ENCODE measurements at places on chromosomes 7 and 10. TPM values are rescaled to one million over a fixed set of nuclear protein-coding genes. Genes with fewer than 3 reads are reported as not detected.

DNA sequence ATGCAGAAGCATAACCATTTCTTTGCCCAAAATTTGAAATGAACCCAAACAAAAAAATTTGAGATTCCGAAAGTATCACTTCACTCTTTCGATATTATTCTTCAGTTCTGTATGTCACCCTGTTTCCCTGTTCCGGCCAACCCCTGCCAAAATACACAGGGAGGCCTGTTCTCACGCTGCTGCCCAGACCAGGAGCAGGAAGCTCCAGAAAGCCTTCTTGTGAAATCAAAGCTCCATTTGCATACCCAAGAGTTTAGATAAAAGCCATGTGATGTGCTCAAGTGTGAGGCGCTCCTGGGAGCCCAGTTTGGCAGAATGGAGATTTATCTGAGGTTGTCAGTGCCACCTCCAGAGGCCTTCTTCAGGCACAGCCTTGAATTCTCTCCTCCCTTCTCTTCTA lies 236.2 kb downstream of the FGFR2 start:
- no peak for DNase-seq

DNA sequence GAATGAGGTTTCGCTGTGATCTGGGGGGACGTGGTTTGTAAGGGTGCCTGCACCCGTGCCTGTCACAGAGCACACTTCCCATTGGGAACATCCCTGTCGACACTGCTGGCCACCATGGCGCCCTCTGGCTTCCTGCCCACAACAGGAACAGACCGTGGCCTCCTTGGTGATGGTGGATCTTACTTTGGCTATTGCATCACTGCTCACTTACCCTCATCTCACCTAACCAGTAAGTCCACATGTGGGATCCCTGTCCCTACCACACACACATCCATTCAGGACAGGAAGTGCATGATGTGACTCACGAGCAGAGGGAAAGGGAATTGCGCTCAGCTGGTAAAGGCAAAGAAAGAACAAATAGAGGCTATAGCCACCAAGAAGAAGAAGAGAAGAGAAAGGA lies 26.2 kb upstream of the SEC61G start:
- DNase-seq: no peak

GRCh38 chr10:48727866-48728265 lies 43.2 kb downstream of the WDFY4 start:
- no peak for DNase-seq

DNA sequence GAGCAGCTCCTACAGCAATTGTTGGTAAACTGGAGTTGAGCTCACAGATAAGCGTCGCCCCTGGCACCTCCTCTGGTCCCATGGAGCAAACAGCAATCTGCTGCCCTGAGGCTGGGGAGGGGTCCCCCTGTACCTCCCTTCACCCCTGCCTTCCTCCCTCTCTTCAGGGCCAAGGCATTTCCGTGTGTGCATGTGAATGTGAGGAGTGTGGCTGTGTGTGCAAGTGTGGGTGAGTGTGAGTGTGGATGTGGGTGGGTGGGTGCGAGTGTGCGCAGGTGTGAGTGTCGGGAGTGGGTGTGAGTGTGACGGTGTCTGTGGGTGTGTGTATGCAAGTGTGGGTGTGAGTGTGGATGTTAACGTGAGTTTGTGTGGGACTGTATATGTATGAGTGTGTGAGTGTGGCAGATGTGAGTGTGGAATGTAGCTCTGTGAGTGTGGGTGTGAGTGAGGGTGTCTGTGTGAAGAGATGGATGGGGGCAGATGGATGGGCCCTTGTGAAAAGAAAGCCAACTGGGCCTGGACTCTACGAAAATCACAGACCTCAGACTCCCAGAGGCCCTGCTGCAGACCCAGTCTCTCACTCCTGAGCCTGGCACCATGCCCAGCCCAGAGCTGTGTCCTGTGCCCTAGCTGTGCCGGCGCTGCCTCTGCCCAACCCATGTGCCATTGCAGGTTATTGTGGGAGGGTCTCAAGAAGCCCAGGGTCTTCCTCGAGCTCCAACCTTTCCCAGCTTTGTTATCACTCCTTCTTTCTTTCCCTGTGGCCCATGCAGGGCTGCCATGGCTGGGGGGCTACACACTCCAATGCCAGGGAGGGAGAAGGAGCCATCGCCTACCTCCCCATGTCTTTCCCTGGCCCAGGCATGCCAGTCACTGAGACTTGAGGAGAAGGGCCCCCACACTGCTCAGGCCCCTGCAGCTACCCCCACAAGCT lies 73.9 kb downstream of the GRID1 start:
- DNase-seq: no peak

- no peak for DNase-seq
Observed at GRCh38 chr7:157640144-157640543, 303.3 kb downstream of the DNAJB6 start.

GRCh38 chr10:4596951-4597350 lies 229.1 kb upstream of the AKR1E2 start:
- no peak for DNase-seq

Gene DHTKD1
- 43.6 TPM for total RNA-seq

All from progenitor cell of endocrine pancreas (in vitro differentiated cells).